CD4-positive, alpha-beta memory T cell (primary cell): ENCODE measurements at places on chromosomes 1 and 21.
A peak's percentile ranks its signal among the peaks of the same experiment; 100 is the strongest.

GRCh38 chr1:99264201-99265021 is at the start of gene PLPPR4:
Gene PLPPR4, plus strand, starts transcription at chr1:99264492. Its CDS starts 102 bp downstream, at chr1:99264594.
- H3K27me3 ChIP-seq: peaks cover 4% of the 10 kb centered on the region
- no peak within 1 kb of the TSS for H3K27ac ChIP-seq
- H3K36me3 ChIP-seq: no peaks in the 10 kb centered on the region
- peaks cover 5% of the 10 kb centered on the region for H3K4me1 ChIP-seq
- H3K4me3 ChIP-seq: no peak within 1 kb of the TSS

DNA sequence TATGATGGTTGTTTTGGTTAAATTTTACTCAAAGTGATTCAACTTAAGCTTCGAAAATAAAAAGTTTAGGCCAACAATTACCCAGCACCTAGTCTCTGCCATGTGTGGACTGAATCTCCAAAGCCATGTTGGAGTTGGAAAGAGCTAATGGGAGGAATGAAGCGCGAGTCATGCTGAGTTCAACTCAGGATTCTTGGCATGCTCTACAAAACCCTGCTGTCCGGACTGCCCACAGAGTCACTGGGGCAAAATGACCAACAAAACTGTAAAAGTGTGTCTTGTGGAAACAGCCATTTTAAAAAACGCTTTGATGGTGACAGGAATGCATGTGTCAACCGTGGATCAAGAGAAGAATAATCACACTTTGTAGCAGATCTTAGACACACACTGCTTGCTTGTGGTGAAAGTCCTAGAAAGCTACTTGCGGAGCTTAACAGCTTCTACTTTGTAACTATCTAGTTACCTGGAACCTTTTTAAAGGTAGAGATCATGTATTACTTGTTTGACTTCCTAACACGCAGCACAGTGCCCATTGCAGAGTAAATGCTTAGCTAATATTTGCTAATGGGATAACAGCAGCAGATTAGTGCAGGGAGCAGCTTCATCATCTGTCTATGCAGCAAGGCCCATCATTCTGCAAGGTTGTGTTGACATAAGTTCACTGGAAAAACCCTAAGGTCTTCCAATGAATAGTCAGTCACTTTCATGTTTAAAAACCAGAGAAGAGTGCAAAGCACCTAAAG is 7.0 kb upstream of the GBP6 start:
- H3K4me3 ChIP-seq: no peak overlapping the region
- no peaks in the 10 kb centered on the region for H3K36me3 ChIP-seq
- H3K4me1 ChIP-seq: peaks cover 21% of the 10 kb centered on the region
- H3K27ac ChIP-seq: no peak overlapping the region
- DNase-seq: no peak

- no peak overlapping the region for H3K27ac ChIP-seq
- H3K36me3 ChIP-seq: peaks cover 10% of the 10 kb centered on the region
- DNase-seq: peak; percentile 76
- H3K4me1 ChIP-seq: no peaks in the 10 kb centered on the region
Observed at GRCh38 chr1:226653311-226653921, 85.7 kb downstream of the ITPKB start.

- H3K36me3 ChIP-seq: no peaks in the 10 kb centered on the region
- H3K4me1 ChIP-seq: no peaks in the 10 kb centered on the region
- H3K27ac ChIP-seq: no peak overlapping the region
- DNase-seq: no peak
- H3K27me3 ChIP-seq: no peaks in the 10 kb centered on the region
Observed at GRCh38 chr1:186155594-186155993, 219.5 kb downstream of the TPR start.

- no peaks in the 10 kb centered on the region for H3K27me3 ChIP-seq
- H3K27ac ChIP-seq: no peak overlapping the region
- DNase-seq: no peak
- H3K4me3 ChIP-seq: no peak overlapping the region
- H3K36me3 ChIP-seq: no peaks in the 10 kb centered on the region
Observed at GRCh38 chr1:176838276-176838995, 326.1 kb downstream of the ASTN1 start.

GRCh38 chr1:36352910-36353878 is 29.7 kb upstream of the EVA1B start:
- H3K27ac ChIP-seq: no peak overlapping the region
- H3K4me1 ChIP-seq: peaks cover 24% of the 10 kb centered on the region
- H3K27me3 ChIP-seq: no peaks in the 10 kb centered on the region
- DNase-seq: no peak

DNA sequence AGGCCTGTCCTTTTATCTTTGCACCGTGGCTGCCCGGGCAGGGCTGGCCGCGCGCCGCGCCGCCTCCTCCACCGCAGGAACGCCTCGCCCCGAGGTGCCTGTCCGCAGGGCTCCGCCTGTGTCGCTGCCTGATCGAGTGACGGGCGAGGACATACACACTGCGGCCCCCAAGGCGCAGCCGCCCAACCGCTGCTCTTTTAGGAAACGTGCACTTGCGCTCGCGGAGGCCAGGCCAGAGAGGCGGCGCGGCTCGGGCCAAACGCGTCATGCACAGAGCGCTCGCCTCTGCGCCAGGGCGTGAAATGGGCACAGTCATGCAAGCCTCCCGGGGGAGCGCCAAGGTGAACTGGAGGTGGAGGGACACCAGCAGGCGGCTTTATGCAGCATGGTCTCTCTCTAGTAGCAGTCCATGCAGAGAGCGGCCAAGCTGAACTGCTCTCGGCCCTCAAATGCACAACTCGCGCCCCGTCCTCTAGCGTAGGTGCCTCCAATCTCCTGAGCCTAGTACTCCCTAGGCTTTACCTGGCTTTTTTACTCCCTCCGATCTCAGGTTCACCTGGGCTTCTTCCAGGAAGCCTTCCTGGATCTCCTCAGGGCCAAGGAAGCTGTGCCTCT is 12.9 kb downstream of the TRABD2B start:
- H3K4me1 ChIP-seq: no peaks in the 10 kb centered on the region
- H3K36me3 ChIP-seq: no peaks in the 10 kb centered on the region
- no peak overlapping the region for H3K4me3 ChIP-seq
- DNase-seq: no peak
- H3K27me3 ChIP-seq: no peaks in the 10 kb centered on the region

DNA sequence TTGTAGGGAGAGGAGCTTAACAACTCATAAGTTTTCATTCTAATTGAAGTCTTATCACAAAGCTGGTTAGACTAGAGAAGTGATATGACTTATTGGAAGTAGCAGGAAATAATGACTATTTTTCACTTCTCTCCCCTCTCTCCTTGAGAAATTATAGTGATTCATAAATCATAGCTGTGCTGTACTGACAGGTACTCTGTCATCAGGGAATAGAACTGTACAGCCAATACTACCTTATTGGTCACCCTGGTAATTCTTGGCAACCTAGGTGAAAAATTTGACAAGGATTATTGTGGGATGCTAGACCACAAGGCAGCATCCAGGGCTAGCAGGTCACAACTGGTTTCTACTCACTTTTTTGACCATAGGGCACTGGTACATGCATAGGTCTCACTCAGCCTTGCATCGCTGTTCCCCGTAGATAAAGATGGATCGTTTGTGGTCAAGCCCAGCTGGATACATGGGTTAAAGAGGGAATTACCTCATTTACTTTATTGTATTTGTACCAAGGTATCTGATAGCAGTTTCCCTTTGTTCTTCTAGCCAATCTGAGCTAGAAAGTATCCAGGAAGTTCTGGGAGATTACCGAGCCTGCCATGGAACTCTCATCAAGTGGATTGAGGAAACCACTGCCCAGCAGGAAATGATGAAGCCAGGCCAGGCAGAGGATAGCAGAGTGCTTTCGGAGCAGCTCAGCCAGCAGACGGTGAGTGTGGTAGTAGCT is 113.6 kb downstream of the MACF1 start:
- peaks cover 84% of the 10 kb centered on the region for H3K36me3 ChIP-seq
- DNase-seq: no peak
- no peak overlapping the region for H3K4me3 ChIP-seq
- no peaks in the 10 kb centered on the region for H3K4me1 ChIP-seq

DNA sequence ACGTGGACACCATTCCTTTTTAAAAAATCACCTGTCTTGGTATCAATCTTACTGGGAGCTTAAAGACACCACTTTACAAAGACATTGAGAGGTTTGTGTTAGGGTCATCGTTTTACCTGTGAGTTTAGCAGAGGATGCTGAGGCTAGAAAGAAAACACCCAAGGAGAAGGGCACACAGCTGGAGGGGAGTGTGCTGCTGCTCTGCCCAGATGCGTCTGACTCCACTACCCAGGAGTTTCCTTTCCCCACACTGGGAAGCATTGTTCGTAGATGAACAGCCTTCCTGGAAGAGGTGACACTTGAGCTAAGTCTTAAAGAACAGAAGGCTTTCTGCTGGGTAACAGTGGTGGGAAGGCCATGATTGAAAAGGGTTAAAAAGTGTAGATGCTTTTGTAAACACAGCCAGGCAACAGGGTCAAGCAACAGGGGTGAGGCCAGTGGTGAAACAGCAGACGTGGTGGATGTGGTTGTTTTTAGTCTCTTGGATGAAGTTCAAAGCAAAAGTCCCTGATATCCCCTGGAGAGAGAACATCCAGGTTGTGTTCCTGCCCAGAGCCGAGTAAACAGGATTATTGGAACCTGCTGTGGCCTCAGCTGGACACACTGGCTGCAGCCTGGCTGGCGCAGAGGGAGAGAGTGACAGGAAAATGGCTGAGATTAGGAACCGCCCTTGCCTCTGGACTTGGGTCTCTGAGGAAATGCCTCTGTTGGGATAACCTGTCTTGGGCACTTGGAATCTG is 198.6 kb upstream of the JUN start:
- no peak overlapping the region for H3K4me3 ChIP-seq
- no peak overlapping the region for H3K27ac ChIP-seq
- peaks cover 19% of the 10 kb centered on the region for H3K4me1 ChIP-seq
- no peaks in the 10 kb centered on the region for H3K36me3 ChIP-seq

DNA sequence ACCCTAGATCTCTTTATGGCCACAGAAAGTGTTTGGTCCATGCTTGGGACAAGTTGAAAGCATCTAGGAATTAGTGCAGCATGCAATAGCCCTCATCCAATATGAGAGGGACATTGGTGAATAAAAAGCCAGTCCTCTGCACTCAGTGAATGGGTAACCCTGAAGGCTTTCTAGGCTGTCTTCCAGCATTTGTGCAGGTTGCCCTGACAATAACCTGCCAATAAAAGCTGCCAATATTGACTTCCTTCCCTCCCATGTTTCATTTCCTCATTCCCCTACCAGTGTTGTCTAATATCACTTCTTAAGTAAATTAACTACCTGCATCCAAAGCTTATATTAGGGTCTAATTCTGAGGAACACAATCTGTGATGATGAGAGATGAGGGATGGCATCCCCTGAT is 563.6 kb upstream of the NEGR1 start:
- no peak for DNase-seq
- no peaks in the 10 kb centered on the region for H3K4me1 ChIP-seq
- no peaks in the 10 kb centered on the region for H3K36me3 ChIP-seq
- no peaks in the 10 kb centered on the region for H3K27me3 ChIP-seq
- no peak overlapping the region for H3K27ac ChIP-seq

DNA sequence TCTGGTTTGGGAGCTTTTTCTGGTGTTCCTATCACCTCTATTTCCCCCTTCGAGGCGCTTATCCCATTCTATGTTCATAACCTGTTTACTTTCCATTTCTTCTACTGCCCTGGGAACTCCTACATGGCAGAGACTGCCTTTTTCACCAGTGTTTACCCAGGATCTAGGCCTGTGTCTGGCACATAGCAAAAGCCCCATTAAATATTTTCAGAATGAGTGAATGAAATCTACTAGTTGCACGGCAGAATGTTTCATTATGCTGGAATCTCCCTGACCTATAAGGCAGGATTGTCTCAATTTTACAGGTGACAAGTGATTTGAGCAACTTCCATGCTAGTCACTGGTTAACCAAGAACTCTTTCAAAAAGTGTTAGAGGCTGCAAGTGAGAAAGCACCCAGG is 70.1 kb downstream of the PGM1 start:
- DNase-seq: no peak
- no peak overlapping the region for H3K27ac ChIP-seq
- H3K4me1 ChIP-seq: no peaks in the 10 kb centered on the region
- H3K27me3 ChIP-seq: no peaks in the 10 kb centered on the region

GRCh38 chr1:58116284-58116683 is 430.2 kb downstream of the OMA1 start:
- no peak overlapping the region for H3K27ac ChIP-seq
- H3K4me3 ChIP-seq: no peak overlapping the region
- H3K36me3 ChIP-seq: no peaks in the 10 kb centered on the region
- DNase-seq: no peak
- H3K27me3 ChIP-seq: no peaks in the 10 kb centered on the region

- no peak overlapping the region for H3K27ac ChIP-seq
- peak; percentile 35 for DNase-seq
- H3K36me3 ChIP-seq: no peaks in the 10 kb centered on the region
- no peak overlapping the region for H3K4me3 ChIP-seq
- H3K27me3 ChIP-seq: peaks cover 4% of the 10 kb centered on the region
- peaks cover 19% of the 10 kb centered on the region for H3K4me1 ChIP-seq
Observed at GRCh38 chr1:201119206-201120197, 7.3 kb upstream of the CACNA1S start.

DNA sequence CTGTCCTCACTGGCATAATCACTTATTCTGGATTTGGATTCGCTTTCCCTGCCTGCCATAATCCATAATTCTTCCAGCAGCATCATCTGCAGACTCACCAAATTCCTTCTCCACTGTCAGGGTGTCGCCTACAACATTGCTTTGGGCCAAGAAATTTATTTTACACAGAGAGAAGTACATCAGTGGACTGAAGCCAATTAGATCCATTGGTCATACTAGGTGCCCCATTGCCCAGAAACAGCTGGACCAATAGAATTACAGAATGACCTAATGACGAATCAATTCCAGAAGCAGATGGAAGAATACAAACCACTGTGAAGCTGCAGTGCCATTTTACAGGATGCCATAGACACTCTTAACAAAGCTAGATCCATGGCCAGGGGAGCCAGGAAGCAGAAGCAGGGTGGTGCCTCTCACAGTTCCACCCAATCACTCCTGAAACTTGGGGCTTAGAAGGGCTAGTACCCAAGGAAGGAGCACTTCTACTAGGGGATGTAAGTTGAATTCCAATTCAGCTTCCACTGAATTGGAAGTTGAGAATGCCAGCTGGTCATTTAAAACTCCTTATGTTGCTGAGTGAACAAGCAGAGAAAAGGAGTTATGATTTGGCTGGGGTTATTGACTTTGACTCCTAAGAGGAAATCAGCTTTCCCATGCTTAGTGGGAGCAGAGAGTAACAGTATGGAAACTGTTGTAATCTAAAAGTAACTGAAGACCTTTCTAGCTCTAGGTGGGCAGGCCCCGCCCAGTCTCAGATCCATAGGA is 44.0 kb downstream of the EDN2 start:
- no peaks in the 10 kb centered on the region for H3K4me1 ChIP-seq
- H3K4me3 ChIP-seq: no peak overlapping the region
- no peak overlapping the region for H3K27ac ChIP-seq

- no peak overlapping the region for H3K27ac ChIP-seq
- no peaks in the 10 kb centered on the region for H3K36me3 ChIP-seq
- no peak for DNase-seq
- H3K4me1 ChIP-seq: no peaks in the 10 kb centered on the region
- H3K27me3 ChIP-seq: no peaks in the 10 kb centered on the region
Observed at GRCh38 chr1:102834688-102835320, 273.5 kb downstream of the COL11A1 start.

DNA sequence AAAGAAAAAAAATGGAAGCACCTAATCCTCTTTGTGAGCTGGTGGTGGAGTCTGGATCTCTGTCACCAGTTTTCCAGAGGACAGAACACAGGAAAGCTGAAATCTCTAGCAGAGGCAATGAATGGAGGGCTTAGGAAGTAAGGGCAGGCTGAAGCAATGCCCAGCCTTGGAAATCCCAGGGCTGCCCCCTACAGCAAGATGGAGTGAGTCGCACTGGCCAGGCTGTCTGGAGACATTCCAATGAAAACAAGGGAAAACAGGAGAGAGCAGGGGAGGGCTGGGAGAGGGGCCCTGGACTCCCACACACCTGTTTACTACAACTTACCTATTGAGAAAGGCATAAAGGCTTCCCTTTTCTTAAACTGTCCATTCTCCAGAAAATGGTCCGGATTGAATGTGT is 25.9 kb downstream of the CYP2J2 start:
- no peak overlapping the region for H3K4me3 ChIP-seq
- H3K27ac ChIP-seq: no peak overlapping the region
- H3K36me3 ChIP-seq: no peaks in the 10 kb centered on the region
- DNase-seq: no peak
- H3K4me1 ChIP-seq: no peaks in the 10 kb centered on the region
